ENCODE measurements at places on chromosomes 2 and 18. TPM values are rescaled to one million over a fixed set of nuclear protein-coding genes. Genes with fewer than 3 reads are reported as not detected.

SERPINB8 gene
- 0.56 TPM for total RNA-seq

- no peaks in the 10 kb centered on the region for H3K4me1 ChIP-seq
- DNase-seq: no peak
- H3K36me3 ChIP-seq: no peaks in the 10 kb centered on the region
- no peak overlapping the region for H3K4me3 ChIP-seq
- no peak overlapping the region for H3K27ac ChIP-seq
Observed at GRCh38 chr18:78480262-78481054, 499.2 kb upstream of the SALL3 start.

CNDP1 gene
- total RNA-seq: not detected

- H3K4me3 ChIP-seq: no peak overlapping the region
- H3K27ac ChIP-seq: no peak overlapping the region
- peaks cover 16% of the 10 kb centered on the region for H3K4me1 ChIP-seq
- no peak for DNase-seq
- no peaks in the 10 kb centered on the region for H3K27me3 ChIP-seq
Observed at GRCh38 chr18:8044004-8044403, 476.9 kb downstream of the PTPRM start.

DNA sequence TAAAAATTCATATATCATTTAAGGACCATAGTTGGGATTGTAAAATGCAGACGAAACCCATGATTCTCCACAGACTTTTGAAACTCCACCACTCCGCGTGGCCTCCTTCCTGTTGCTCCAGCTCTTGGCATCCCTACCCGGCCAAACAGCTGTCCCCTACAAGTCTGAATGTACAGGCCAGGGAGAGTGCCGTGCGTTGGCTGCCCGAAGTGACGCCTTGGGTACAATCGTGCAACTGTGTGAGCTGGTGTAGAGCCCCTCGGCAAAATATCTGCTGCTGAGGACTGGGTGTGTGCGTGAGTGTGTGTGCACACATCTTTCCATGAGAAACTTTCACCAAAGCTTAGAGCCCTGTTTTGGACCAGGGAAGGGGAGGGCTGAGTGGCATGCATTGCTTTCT is 43.8 kb upstream of the ZNF516 start:
- H3K4me3 ChIP-seq: no peak overlapping the region
- no peak overlapping the region for H3K27ac ChIP-seq
- no peaks in the 10 kb centered on the region for H3K27me3 ChIP-seq
- no peaks in the 10 kb centered on the region for H3K36me3 ChIP-seq

DNA sequence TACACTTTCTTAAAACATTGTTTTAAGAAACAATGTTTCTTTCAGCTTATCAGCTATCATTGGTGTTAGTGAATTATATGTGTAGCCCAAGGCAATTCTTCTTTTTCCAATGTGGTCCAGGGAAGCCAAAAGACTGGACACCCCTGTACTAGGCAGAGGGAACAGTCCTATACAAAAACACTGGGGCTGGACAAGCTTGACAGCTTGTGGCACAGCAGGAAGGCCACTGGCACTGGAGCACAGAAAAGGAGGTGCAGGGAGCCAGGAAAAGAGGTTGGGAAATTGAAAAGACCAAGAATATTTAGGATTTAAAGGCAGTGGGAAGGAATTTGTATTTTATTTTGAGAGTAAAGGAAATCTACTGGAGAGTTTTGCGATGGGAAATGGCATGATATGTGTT is 47.7 kb downstream of the SRD5A2 start:
- H3K36me3 ChIP-seq: no peaks in the 10 kb centered on the region
- no peak overlapping the region for H3K27ac ChIP-seq
- no peak for DNase-seq
- H3K4me1 ChIP-seq: no peaks in the 10 kb centered on the region
- H3K27me3 ChIP-seq: no peaks in the 10 kb centered on the region

BCL2L11 gene
- 17.3 TPM for total RNA-seq

GRCh38 chr2:128414351-128414750 is 95.7 kb upstream of the HS6ST1 start:
- H3K27me3 ChIP-seq: no peaks in the 10 kb centered on the region
- H3K4me3 ChIP-seq: no peak overlapping the region
- no peaks in the 10 kb centered on the region for H3K4me1 ChIP-seq
- H3K27ac ChIP-seq: no peak overlapping the region
- no peak for DNase-seq

DNA sequence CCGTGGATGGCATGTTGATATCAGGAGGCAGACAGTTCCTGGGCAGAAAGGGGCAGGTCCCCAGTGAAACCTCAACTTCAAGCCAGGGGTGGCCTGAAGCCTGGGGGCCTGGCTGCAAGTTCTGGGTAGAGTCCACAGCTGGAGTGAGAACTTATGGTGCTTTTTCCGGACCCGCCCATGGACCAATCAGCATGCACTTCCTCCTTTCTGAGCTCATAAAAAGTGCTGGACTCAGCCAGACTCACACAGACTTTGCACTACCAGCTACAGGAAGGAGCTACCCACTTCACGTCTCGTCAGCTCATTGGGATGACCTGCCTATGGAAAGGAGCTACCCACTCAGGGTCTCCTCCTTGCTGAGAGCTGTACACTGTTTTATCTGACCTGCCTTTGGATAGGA is 183.1 kb upstream of the MC4R start:
- no peak for DNase-seq
- H3K36me3 ChIP-seq: no peaks in the 10 kb centered on the region
- H3K4me3 ChIP-seq: no peak overlapping the region
- H3K27ac ChIP-seq: no peak overlapping the region

GRCh38 chr2:159157361-159158209 is 128.9 kb downstream of the WDSUB1 start:
- H3K36me3 ChIP-seq: no peaks in the 10 kb centered on the region
- DNase-seq: no peak

- no peak overlapping the region for H3K27ac ChIP-seq
- no peak overlapping the region for H3K4me3 ChIP-seq
- no peaks in the 10 kb centered on the region for H3K27me3 ChIP-seq
- no peak for DNase-seq
- no peaks in the 10 kb centered on the region for H3K36me3 ChIP-seq
Observed at GRCh38 chr18:46176001-46176400, 71.8 kb downstream of the HAUS1 start.

- no peaks in the 10 kb centered on the region for H3K27me3 ChIP-seq
- no peaks in the 10 kb centered on the region for H3K36me3 ChIP-seq
- peaks cover 15% of the 10 kb centered on the region for H3K4me1 ChIP-seq
Observed at GRCh38 chr18:46291149-46291548, 187.0 kb downstream of the HAUS1 start.

GRCh38 chr2:109194620-109194937 is 65.6 kb downstream of the SH3RF3 start:
- H3K36me3 ChIP-seq: no peaks in the 10 kb centered on the region
- H3K4me1 ChIP-seq: peaks cover 20% of the 10 kb centered on the region
- no peak for DNase-seq
- H3K27me3 ChIP-seq: no peaks in the 10 kb centered on the region

- no peak for DNase-seq
- no peaks in the 10 kb centered on the region for H3K36me3 ChIP-seq
- no peak overlapping the region for H3K27ac ChIP-seq
- peaks cover 6% of the 10 kb centered on the region for H3K4me1 ChIP-seq
- no peaks in the 10 kb centered on the region for H3K27me3 ChIP-seq
Observed at GRCh38 chr2:25377822-25378421, 36.2 kb upstream of the DNMT3A start.

- DNase-seq: peak; percentile 83
- peak overlapping the region; percentile 90 for H3K4me3 ChIP-seq
- H3K4me1 ChIP-seq: peaks cover 5% of the 10 kb centered on the region
- no peaks in the 10 kb centered on the region for H3K36me3 ChIP-seq
- no peaks in the 10 kb centered on the region for H3K27me3 ChIP-seq
Observed at GRCh38 chr2:32061973-32062861, 1.1 kb upstream of the SPAST start.

DNA sequence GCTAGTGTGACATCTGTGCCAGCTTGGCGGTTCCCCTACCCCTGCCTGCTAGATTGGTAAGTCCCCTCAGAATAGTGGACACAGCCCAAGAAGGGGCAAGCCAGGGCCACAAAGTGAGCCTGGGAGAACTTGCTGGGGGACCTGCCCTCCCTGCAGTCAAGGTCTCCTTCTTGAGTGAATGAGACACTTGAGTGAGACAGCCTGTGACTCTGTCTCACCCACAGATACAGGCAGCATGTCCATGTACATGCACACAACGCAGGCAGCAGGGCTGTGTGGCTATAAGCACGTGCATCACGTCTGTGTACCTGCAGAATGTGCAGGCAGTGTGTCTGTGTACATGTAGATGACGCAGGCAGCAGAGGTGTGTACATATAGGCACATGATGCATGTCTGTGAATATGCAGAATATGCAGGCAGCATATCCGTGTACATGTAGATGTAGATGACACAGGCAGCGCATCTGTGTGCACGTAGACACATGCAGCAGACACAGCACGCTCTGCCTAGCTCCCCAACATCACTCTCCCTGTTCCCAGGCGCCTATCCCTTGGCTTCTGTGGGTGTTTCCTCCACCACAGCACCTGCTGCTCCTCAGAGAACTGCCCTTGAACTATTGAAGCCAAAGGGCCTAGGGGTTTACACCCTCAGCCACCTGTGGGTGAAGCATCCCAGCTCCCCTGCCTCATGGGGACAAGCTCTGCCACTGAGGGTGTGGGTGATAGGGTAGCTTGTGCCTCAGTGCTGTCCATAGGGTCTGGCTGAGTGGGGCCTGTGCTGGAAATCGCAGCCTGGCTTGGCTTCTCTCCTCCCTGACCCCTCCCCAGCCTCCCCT is 147.2 kb upstream of the TWIST2 start:
- no peak overlapping the region for H3K27ac ChIP-seq
- H3K4me3 ChIP-seq: no peak overlapping the region
- no peaks in the 10 kb centered on the region for H3K36me3 ChIP-seq
- no peak for DNase-seq

GRCh38 chr18:8140841-8141501 is 468.3 kb upstream of the RAB12 start:
- H3K4me1 ChIP-seq: no peaks in the 10 kb centered on the region
- peak; percentile 72 for DNase-seq
- H3K27ac ChIP-seq: no peak overlapping the region
- no peak overlapping the region for H3K4me3 ChIP-seq

DNA sequence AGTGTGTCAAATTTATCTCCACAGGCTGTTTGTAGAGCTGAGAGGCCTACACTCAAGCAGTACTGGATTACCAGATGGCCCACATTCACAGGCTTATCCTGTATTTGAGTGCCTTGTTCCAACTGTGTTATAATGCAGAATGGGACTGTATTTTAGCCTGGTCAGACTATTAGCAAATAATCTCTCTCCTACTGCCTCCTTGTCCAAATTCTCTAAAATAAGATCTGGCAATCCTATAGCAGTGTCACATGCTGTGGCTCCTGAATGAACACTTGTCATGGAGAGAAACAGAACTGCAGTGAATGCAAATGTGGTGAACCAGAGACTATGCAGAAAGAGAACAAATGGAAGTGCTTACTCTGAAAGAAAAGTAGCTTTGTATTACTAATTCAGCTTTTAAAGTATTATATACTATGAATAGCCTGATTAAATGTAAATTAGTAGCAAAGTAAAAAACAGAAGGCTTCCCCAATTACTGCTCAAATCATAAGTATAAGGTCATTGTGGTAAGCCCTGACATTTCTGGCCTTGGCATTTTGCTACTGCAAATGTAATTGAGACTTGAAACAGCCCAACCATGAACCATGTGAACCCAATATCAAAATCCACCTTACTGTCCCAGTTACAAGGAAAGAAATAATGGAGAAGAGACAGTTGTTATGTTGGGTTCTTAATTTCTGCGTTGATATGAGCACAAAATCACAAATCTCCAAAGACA is 80.0 kb downstream of the MAP4K3 start:
- no peaks in the 10 kb centered on the region for H3K27me3 ChIP-seq
- H3K4me1 ChIP-seq: no peaks in the 10 kb centered on the region
- no peaks in the 10 kb centered on the region for H3K36me3 ChIP-seq
- peak overlapping the region; percentile 63 for H3K27ac ChIP-seq

GRCh38 chr18:68843473-68844089 is 45.7 kb downstream of the CCDC102B start:
- H3K27ac ChIP-seq: no peak overlapping the region
- no peak overlapping the region for H3K4me3 ChIP-seq
- H3K4me1 ChIP-seq: no peaks in the 10 kb centered on the region
- no peaks in the 10 kb centered on the region for H3K27me3 ChIP-seq

GRCh38 chr2:45651415-45652089 is at the start of gene PRKCE:
TSS of gene PRKCE (plus strand) at chr2:45651675.
- H3K4me1 ChIP-seq: peaks cover 4% of the 10 kb centered on the region
- H3K27ac ChIP-seq: peak within 1 kb of the TSS; percentile 78
- H3K27me3 ChIP-seq: peaks cover 13% of the 10 kb centered on the region
- H3K4me3 ChIP-seq: peak within 1 kb of the TSS; percentile 84
- no peak for DNase-seq

GRCh38 chr2:3343012-3343411 is 34.6 kb downstream of the EIPR1 start:
- no peak overlapping the region for H3K27ac ChIP-seq
- no peak for DNase-seq
- no peaks in the 10 kb centered on the region for H3K36me3 ChIP-seq
- no peaks in the 10 kb centered on the region for H3K27me3 ChIP-seq
- no peaks in the 10 kb centered on the region for H3K4me1 ChIP-seq

RUFY4 gene
- total RNA-seq: not detected

- H3K36me3 ChIP-seq: no peaks in the 10 kb centered on the region
- H3K27ac ChIP-seq: no peak overlapping the region
- peaks cover 13% of the 10 kb centered on the region for H3K4me1 ChIP-seq
- H3K4me3 ChIP-seq: no peak overlapping the region
- DNase-seq: no peak
Observed at GRCh38 chr2:81247648-81248047, 943.1 kb upstream of the LRRTM1 start.

DNA sequence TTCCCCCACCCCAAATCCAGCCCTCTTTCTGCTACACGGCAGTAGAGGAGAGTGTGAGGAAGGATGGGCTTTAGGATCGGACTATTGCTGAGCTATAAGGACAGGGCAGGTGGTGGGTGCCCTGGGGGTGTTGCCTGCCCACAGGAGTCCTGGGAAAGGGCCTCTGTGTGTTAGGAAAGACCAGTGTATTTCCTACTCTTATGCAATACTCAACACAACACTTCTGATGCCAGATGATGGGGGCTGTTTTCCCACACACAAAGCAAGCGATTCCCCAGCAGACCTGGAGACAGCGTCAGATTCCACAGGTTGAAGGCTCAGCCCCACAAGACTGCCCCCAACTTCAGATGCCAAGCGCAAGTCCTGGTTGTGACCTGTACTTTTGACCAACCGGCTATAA is 91.0 kb upstream of the LCLAT1 start:
- no peak overlapping the region for H3K27ac ChIP-seq
- H3K4me1 ChIP-seq: peaks cover 32% of the 10 kb centered on the region
- H3K27me3 ChIP-seq: no peaks in the 10 kb centered on the region
- H3K36me3 ChIP-seq: no peaks in the 10 kb centered on the region
- DNase-seq: no peak
